M059J (cell line): ENCODE measurements at places on chromosomes 5 and 9.

DNA sequence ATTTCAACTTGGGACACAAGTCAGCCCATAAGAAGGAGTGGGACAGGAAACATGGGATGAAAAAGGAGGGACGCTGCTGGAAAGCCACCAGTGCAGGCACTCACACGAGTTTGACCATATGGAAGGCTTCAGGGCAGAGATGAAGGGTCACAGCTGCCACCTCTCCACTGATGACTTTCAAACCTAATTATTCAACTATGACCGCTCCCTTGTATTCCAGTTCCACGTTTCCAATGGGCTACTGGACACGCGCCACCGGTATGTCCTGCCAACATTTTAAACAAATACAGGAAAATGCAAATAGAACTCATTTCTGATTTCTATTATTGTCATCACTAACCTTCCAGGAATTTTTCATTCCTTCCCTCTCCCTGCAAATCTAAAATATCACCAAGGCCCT, 134.7 kb downstream of the SLC1A3 start:
- DNase-seq = peak; percentile 35

DNA sequence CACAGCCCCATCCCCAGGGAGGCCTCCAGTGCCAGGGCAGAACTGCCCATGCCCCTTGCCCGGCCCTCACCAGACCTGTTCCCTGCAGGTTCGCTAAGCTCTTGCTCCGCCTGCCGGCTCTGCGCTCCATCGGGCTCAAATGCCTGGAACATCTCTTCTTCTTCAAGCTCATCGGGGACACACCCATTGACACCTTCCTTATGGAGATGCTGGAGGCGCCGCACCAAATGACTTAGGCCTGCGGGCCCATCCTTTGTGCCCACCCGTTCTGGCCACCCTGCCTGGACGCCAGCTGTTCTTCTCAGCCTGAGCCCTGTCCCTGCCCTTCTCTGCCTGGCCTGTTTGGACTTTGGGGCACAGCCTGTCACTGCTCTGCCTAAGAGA, 110.1 kb downstream of the RXRA start:
- no peak for DNase-seq

- no peak for DNase-seq
Measured at GRCh38 chr9:134717924-134718645, 76.5 kb downstream of the COL5A1 start.

GRCh38 chr5:149766460-149767280, 36.6 kb downstream of the PPARGC1B start:
- DNase-seq = no peak

DNA sequence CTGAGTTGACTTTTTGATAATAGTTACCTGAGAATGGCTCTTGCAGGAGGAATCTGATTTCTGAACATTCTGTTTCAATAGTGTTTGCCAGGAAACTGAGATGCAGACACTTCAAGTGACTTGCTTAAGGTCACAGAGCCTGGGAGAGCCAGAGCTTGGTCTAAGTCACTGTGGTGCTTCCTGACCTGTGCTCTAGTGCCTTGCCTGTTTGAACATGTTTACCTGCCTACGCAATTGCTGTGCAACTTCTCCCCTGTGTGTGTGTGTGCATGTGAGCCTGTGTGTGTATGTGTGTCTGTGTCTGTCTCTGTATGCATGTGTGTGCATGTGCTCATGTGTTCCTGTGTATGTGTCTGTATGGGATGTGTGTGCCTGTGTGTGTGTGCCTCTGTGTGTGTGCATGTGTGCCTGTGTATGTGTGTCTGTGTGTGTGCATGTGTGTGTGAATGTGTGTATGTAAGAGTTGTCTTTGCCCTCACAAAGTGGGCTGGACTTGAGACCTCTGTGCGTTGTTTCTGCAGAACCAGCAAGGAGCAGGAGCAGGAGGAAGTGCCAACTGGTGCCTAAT, 185.8 kb downstream of the GADD45G start:
- no peak for DNase-seq
